ENCODE measurements at places on chromosomes 11 and 22.

GRCh38 chr11:64258946-64259532 is 7.7 kb downstream of the PLCB3 start:
- no peak for DNase-seq

DNA sequence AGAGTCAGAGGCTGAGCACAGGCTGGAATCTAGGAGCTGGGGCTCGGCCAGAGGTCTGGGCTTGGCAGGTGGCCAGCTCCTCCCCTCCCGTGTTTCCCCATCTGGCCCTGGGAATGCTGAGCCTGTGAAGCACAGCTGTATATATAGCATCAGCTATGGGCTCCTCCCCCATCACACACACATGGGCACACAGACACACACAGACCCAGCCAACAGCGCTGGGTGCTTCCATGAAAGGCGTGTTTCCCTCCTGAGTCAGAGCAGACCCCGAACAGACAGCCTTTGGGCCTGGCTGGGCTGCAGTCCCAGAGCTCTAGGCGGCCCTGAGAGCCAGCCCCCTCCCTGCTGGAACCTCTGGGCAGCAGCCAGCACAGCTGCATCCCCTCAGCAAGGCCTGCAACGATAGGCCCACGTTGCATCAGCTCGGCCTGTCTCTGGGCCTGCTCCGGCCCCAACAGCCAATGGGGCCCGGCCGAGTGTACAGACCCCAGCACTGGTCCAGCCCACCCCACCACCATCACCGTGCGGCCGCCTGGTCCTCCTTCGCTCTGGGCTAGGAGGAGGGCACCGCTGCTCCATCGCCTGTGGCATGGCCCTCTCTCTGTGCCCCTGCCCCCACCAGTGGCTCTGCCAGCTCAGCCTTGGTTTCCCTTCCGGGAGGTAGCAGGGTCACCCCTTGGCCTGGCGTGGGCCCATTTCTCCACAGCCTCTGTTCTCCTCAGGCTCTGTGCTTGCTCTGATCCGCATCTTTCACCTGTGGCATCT is 7.6 kb upstream of the SERPINH1 start:
- DNase-seq, result no peak

DNA sequence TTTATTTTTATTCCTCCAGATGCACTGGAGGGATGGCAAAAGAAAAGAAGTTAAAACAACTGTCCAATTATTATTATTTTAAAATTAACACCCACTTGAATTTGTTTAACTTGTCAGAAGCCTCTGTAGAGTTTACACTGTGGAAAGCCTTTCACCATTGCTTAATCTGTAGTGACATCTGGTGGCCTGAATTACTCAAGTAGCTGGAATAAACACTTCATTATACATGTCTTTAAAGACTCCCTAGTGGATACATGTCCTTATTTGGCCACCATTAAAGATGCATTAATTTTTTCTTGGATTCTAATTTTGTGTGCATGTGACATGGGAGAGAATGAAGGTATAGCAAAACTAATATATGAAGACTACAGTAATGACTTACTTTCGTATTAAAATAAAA is 1496.5 kb downstream of the FAM181B start:
- peak; percentile 20 for DNase-seq

- no peak for DNase-seq
Observed at GRCh38 chr11:10743354-10744000, 7.6 kb upstream of the CTR9 start.

DNA sequence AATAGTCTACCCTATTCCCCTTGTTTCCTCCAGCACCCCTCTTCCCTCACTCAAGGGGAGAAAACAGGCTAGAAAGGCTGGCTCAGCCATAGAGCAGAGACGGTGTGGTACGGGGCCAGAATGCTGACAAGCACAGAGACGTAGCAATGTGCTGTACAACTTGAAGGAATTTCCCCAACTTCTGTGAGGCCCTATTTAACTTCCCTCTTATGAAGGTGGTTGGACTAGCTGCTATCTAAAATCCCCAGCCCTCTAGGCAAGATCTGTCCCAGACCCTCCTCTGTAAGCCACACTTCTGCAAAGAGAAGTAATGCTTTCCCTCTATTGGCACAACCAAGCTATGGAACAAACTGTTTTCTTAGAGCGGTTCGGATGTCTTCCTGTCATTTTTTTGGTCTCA is 37.8 kb downstream of the PLEKHA7 start:
- DNase-seq, result no peak

GRCh38 chr11:110026858-110027626 is 66.2 kb upstream of the ZC3H12C start:
- DNase-seq, result no peak

Data from HEK293T (cell line).